RPMI8226 (cell line): ENCODE measurements at places on chromosomes 6 and 20.

DNA sequence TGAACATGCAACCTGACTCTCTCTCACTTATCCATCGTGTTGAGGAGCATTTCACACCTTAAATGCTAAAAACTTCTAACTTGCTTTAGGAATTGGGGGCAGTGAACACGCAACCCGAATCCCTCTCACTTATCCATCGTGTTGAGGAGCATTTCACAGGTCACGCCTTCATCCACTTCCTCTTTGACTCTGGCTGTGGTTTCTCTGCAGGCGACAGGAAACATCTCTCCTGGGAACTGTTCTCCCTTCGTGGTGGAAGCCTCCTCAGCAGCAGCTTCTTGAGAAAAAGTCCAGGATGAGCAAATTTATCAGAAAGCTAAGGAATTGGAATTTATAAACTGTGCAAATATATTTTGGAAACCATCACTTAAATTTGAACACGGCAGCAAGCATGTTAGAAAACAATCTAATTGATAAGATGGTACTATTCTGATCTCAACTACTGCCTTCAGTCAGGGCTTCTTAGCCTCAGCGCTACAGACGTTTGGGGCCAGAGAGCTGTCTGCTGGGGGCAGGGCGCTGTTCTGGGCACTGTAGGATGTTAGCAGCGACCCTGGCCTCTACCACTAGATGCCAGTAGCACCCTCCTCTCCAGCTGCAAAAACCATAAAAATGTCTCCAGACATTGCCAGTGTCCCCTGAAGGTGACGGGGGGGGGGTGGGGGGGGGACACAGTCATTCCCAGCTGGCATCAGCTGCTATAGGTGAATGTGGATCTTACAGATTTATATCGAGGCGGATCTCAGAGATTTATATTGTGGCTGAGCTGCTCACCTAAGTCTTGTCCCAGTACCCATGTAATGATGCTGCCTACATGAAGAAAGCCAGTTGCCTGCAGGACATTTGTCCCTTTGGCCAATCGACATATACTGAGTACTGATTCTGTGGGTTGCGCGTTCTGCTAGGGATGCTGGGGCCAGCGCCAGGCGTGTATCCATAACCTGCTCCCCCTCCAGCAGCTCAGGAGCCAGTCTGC is 26.2 kb downstream of the CTCFL start:
- DNase-seq: peak; percentile 85

DNA sequence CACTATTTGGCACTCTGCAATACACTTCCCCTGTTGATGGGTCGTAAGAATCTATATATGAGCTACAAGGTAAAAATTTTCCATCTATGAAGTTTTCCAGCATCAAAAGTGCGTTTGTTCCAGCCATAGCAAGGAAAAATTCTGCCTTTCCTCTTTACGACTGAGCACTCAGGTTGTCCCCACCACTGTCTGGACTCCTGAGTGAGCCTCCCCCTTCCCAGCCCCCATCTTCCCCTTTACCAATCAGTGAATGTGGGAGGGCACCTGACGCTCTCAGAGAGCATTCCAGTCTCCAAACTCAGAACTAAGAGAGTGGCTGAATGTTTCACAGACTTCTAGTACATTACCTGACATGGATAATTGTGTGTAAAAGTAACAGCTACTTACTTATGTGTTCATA is at the start of gene ALDH8A1:
TSS of gene ALDH8A1 (minus strand) at position 175 of the 400 bp plus-strand sequence. CDS start at position 127, 48 bp downstream.
- no peak for DNase-seq

GRCh38 chr6:10633216-10633615 is 61.2 kb downstream of the C6orf52 start:
- DNase-seq: peak; percentile 40

- DNase-seq: no peak
These were observed 1.7 kb downstream of the ADRM1 start for GRCh38 chr20:62304331-62305148.

DNA sequence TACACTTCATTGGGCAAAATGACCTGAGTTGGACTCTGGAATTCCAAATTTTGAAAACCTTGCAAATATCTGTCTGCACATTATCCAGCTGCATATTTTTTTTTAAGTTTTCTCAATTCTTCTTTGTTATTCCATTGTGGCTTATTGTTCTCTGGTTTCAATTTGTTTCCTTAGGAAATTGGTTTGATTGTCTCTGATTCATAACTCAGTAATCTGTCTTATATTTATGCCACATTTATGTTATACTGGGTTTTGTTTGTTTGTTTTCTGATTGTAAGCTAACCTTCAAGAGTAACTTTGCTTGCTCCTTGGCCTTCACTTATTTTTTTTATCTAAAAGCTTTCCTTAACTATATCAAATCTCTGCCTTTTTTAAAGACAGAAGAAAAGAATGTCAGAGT is 193.3 kb upstream of the PLCB4 start:
- no peak for DNase-seq

GRCh38 chr6:107235511-107235910 is 120.2 kb upstream of the BEND3 start:
- DNase-seq: no peak

GRCh38 chr6:69012211-69012610 is 377.1 kb downstream of the ADGRB3 start:
- DNase-seq: no peak

DNA sequence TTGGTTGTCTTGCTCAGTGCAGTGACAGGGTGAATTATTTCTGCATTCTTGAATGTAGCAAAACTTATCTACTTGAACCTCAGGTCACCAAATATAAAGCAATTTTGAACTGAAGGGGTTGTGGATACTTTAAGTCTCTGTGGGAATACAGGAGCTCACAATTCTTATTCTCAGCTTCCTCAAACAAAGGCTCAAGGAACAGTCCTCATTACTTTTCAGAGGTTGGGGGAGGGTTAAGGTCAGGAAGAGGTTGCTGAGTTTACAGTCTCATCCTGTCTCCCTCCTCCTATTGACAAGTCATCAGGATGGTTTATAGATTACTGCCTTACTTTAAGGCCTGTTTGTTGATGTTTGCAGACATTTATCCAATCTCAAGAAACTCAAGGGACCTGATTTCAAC is 143.6 kb upstream of the SPACA1 start:
- no peak for DNase-seq

- DNase-seq: no peak
These were observed 35.8 kb downstream of the TOP1 start for GRCh38 chr20:41064377-41064776.

- no peak for DNase-seq
These were observed 68.4 kb downstream of the SHPRH start for GRCh38 chr6:145895802-145896201.

GRCh38 chr20:7196481-7196880 is 429.0 kb downstream of the BMP2 start:
- DNase-seq: no peak

DNA sequence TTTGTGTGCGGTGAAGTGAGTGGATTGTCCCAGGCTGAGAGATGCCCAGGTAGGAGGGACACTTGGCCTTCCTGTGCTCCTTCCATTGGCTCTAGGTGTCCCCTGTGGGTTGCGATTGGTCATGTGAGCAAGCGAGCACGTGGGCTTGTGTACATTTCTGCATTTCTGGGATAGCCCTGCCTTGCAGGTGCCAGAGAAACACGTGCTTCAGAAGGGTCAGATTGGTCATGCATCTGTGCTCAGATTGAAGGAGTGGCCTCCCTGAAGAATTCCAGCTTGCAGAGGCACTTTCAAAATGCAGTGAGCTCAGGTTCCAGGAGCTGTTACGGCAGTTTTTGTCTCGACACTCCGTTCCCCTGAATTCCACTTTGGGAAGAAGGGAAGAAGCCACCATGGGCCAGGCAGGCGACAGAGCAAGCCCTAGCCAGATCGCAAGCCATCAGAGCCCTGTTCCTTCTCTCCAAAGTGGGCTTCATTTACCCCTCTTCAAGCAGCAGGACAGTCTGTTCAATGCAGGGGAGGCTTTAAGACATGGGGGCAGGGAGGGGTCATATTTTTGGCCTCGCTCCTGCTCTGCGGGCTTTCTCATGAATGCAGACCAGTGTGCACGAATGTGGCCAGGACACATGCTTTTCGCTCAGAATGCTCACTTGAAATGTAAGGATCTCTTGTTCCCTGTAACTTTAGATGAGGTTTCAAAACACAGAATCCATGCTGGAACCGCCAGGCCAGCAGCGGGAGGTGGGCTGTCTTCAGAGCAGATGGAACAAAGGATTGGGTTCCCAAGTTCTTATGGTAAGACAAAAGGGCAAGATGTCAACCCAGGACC is 78.6 kb upstream of the AKAP12 start:
- DNase-seq: peak; percentile 8

DNA sequence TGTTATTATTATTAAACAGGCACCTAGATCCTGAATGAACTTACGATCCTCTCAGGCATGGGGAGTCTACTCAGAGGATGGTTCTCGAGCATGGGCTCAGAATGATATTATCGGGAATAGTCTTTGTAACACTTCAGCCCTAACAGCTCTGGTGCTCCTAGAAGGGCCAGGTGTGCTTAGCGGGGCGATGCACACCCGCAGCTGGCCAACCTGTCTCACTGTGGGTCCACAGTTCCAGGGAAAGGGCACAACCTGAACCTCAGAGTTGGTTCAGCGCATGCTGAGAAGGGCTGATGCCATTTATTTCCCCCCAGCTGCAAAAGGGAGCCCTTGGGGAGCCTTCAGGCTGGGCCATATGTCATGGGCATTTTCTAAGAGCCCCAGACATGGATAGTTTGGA is 26.2 kb downstream of the RRAGD start:
- no peak for DNase-seq

DNA sequence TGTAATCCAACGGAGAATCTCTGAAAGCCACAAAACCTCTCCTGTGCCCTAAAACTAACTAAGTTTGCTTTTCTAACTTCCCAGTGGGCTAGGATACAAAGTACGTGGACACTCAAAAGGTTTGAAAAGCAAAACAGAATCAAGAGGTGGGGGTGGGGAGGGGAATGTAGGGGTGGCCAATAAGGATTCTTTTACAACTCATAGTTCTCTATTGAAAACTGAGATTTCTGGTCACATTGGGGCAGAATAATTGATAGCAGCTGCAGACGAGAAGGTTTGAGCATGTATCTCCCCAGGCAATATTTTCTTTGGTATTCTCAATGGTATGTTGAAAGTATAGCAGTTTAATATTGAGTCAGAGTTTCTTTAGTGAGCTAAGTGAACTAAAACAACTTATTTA is 376.7 kb upstream of the CITED2 start:
- DNase-seq: no peak

- DNase-seq: no peak
These were observed 104.5 kb downstream of the MKKS start for GRCh38 chr20:10329387-10330005.

- no peak for DNase-seq
These were observed 152.3 kb downstream of the CARMIL1 start for GRCh38 chr6:25431306-25431974.

DNA sequence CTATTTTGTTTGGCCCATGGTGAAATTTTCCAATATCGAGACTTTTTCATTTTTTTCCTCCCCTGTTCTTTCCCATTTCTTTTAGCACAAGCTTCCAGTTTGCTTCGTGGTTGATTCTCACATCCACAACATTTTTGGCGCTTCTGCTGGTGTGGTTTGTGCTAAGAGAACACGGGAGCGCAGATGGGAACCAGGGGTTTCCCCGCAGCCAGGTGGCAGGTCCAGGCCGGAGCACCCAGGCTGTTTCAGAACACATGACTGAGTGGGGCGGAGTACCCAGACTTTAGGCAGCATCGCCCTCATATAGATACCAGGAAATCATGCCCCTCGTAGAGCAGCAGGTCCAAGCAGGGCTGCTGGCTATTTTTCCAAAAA is 58.0 kb downstream of the SYTL3 start:
- peak; percentile 57 for DNase-seq

DNA sequence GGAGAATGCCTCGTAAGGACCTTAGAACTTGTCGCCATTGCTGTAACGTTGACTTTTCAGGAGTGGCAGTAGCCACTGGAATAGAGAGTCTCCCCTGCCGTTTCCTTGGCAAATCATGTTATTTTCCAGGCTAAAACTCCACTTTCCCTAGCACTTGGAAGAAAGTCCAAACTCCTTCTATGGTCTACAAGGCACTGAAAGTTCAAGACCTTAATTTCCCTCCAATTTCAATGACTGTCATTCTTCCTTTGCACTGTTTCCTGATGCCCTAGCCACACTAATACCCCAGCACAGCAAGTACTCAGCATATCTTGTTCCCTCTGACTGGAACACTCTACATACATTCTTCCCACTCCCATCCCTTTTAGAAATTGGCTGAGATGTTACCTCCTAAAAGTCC is 1.8 kb upstream of the TBPL1 start:
- no peak for DNase-seq

- DNase-seq: peak; percentile 67
These were observed 47.2 kb downstream of the VEGFA start for GRCh38 chr6:43817192-43817591.

DNA sequence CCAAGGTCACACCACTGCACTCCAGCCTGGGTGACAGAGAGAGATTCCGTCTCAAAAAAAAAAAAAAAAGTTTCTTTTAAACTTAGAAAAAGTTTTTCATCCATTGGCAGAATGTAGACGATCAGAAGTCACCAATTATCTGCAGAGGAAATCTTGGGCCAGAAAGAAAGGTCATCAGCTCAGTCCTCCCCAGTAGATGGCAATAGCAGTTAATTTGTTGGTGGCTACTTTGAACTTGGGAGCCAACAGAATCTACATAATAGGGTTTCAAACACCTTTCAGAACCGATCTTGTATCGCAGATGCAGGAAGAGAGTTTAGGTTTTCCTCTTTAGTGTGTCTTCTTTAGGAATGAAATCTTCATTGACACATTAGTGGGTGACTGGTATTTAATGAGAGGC is 41.7 kb downstream of the LBP start:
- DNase-seq: peak; percentile 30

DNA sequence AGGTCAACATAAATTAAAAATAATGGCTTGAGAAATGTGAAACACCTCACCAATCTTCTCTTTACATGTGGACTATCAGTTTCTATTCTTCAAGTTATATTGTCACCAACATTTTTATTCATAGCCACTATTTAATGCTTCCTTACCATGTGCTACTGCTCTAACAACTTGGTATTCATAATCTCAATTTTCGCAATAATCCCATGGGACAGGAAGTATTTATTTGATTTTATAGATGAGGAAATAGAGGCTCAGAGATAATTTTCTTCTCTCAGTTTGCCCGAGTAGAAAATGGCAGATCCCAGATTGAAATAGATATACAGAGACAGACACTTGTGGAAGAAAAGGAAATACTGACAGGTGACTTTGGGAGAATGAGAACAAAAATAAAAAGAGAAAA is 66.6 kb downstream of the FAM83B start:
- DNase-seq: no peak

- DNase-seq: no peak
These were observed 137.3 kb downstream of the TMEM242 start for GRCh38 chr6:157185986-157186385.

GRCh38 chr6:139595183-139595582 is 220.7 kb upstream of the CITED2 start:
- no peak for DNase-seq

- DNase-seq: peak; percentile 82
These were observed 792 bp downstream of the SNAP25 start for GRCh38 chr20:10219452-10219791.

DNA sequence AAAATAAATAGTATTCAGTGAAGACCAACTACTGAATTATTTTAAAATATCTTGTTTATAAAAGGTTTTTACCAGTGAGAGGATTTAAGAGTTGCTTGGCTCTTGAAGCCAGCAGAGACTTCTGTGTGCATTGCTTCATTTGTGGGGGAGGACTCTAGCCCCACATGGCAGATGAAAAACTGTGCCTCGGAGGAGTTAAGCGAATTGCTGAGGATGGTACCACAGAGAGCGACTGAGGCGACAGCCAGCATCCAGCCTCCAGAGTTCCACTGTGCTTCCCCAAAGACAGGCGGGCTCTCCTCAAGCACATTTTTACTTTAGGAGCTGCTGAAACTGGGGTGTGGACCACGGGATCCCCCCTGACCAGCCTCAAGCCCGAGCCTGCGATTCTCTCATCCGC is 80.7 kb downstream of the THBS2 start:
- DNase-seq: no peak
